ENCODE measurements at places on chromosomes 12 and 14.

DNA sequence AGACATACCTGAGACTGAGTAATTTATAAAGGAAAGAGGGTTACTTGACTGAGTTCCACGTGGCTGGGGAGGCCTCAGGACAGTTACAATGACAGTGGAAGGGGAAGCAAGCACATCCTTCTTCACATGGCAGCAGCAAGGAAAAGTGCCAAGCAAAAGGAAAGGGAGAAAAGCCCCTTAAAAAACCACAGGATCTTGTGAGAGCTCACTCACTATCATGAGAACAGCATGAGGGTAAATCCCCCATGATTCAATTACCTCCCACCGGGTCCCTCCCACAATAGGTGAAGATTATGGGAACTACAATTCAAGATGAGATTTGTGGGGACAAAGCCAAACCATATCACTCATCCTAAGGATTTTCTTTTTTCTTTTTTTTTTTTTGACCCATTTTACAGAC, 177.8 kb upstream of the EEA1 start:
- DNase-seq = no peak

GRCh38 chr14:100738269-100738691, 11.6 kb downstream of the DLK1 start:
- no peak for DNase-seq

DNA sequence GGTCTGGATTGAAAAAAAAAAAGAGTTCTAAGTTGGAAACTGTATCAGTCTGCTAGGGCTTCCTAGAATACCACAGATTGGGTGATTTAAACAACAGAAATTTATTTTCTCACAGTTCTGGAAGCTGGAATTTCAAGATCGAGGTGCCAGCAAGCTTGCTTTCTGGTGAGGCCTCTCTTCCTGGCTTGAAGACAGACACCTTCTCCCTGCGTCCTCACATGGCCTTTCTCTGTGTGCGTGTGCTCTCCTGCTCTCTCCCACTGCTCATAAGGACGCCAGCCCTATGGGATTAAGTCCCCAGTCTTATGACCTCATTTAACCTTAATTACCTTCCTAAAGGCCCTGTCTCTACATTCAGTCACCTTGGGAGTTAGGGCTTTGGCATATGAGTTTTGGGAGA, 215.5 kb downstream of the PIK3C2G start:
- no peak for DNase-seq

- no peak for DNase-seq
These were observed 297.0 kb downstream of the FUT8 start for GRCh38 chr14:65709576-65709975.

DNA sequence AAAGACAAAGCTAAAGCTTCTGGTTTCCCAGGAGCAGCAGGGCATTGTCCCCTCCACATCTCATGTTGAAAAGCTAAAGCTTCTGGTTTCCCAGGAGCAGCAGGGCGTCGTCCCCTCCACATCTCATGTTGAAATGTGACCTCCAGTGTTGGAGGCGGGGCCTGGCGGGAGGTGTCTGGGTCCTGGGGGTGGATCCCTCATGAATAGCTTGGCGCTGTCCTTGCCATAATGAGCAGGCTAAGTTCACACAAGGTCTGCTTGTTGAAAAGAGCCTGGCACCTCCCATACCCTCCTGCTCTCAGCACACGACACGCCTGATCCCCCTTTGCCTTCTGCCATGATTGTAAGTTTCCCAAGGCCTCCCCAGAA, 123.7 kb downstream of the PIWIL1 start:
- DNase-seq = peak; percentile 8

DNA sequence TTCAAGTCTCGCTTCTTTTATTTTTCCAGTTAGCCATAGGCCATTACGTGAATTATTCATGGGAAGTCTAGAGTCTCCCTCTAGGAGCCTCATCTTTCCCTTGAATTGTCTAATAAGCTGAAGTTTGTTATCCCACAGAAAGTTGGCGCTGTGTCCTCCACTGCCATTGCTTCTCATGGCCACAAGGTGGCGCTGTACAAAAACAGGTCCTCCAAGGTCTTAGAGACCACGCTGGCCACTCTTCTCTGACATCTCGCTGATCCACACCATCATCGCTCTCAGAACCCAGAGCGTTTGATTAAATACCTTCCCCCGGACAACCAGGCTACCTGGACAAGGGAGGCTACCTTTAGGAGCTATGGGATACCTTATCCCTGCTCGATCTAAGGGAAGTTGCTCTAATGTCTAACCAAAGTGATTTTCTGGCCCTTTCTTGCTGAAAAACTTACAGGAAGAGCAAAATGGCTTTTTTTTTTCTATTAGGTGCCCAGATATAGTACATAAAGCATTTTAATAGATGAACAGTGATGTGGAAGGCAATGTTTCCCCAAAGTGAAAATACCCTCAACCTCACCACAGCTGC, 110.0 kb downstream of the CCDC60 start:
- no peak for DNase-seq

DNA sequence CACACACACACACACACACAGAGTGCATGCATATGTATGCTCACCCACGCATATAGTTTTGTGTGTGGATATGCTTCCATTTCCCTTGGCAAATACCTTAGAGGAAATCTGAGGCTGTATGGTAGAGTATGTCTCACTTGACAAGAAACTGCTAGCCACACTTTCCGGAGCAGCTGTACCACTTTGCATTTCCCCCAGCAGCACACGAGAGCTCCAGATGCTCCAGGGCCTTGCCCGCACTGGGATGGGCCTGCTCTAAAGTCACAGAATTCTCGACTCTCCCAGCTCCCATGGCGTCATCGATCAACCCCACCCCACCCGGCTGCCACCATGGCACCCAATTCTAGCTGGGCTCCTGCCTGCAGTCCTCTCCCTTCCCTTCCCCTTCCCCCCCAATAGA, 21.9 kb downstream of the CLMN start:
- no peak for DNase-seq

GRCh38 chr14:75909630-75910029, 72.2 kb downstream of the TGFB3 start:
- DNase-seq = no peak

- DNase-seq = no peak
These were observed 6.2 kb upstream of the DHRS2 start for GRCh38 chr14:23629832-23630396.

DNA sequence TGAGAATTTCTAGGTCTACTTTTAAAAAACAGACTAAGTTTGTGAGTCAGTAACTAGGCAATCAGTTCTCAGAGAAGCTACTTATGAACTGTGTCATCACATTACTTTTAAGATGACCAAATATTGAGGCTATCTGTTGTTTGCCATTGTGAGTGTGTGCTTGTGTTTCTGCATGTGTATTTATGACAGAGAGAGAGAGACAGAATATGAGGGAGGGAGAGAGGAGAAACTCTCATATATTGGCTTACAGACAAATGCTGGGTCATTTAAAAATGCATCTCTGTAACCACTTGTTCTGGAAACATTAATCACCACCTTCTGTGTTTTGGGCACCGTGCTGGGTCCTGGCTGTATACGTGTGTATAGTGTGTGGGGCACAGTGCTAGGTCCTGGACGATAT, 161.5 kb upstream of the FRMD6 start:
- DNase-seq = no peak

- no peak for DNase-seq
These were observed 71.6 kb downstream of the FGD4 start for GRCh38 chr12:32470936-32471470.

GRCh38 chr12:29008786-29009185, 140.3 kb upstream of the FAR2 start:
- DNase-seq = no peak

- DNase-seq = peak; percentile 71
These were observed 41.0 kb downstream of the BDKRB1 start for GRCh38 chr14:96297000-96297399.

DNA sequence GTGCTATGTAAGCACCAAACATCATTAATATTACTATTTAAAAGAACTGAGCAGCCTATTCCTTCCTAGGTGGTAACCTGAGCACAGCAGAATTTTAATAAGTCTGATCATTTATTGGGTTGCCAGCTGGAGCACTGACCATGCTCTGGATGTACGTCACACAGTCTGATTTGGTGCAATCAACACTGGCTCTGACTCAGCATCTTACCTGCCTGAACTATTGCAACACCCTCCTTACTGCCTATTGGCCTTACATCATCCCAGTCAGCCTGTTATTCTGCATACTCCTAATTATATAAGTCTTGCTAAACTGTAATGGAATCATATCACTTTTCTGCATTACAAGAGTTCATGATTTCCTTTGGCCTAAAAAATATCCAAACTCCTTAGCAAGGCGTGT, 149.7 kb downstream of the PTPRO start:
- no peak for DNase-seq

GRCh38 chr14:96978525-96979272, 181.5 kb downstream of the VRK1 start:
- peak; percentile 98 for DNase-seq

DNA sequence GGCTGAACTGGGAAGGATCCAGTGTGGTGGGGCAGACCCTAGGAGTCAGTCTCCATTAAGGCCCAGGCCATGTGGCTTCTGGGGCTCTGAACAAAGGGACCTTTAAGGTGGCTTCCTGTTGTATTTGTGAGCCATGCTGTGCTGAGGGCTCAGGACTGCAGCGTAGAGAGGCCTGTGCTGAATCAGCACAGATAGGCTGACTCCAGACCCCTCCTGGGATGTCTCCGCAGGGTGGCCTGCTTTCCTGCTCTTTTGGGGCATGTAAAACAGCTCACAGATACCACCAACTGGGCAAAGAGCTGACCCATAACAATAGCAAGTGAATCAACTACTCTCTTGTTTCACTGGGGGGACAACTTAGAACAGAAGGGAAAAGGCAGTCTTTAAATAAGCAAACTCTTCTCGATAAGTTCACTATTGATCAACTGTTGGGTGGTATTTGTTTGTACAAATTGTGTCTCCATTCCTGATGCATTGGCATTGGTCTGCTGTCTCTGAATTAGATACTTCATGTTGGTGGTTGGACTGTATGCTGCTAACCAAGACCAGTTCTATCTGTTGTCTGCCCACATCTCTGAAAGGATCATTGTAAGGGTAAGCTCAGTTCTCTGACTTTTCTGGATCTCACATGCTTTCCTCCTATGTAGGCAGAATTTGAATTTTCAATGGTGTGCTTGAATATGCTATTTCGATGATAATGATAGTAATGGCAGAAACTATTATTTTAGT, 71.8 kb downstream of the MYRFL start:
- DNase-seq = no peak

GRCh38 chr12:65823513-65824375, 539 bp upstream of the HMGA2 start:
- DNase-seq = no peak

DNA sequence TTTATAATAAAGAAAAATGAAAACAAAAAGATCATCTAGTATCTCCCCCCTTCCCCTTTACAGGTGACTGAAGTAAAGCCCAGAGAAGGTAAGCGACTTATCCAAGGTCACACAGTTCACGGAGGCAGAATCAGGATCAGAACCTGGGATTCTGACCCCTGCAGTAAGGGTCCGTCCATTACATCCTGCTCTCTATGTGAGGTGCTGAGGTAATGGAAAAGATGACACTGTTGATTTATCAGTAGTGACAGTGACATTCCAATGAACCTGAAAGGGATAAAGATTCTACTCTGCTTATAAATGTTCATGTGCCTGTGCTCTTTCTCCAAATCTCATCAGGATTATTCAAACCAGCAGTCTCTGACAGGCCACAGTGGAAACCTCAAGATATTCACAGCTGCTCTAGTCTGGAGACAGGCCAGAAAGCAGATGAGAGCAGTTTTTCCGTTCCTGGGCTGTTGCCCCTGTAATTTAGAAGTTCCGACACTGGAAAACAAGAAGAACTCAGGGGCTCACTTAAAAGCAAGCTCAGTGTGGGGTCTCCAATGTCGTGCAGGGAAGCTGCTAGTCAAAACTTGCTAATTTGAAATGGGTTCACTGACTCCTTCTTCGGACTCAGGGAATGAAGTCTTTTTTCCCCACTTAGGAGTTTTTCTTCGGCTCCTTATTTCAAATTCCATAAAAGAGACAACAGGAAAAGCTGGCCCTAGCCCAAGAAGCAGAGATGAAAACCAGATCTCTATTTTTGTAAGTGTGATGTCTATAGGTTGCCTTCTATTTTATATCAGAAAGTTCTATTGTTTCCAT, 131.8 kb upstream of the EEA1 start:
- peak; percentile 73 for DNase-seq

- no peak for DNase-seq
These were observed 467 bp upstream of the JAG2 start for GRCh38 chr14:105168979-105169507.

- no peak for DNase-seq
These were observed 808.1 kb upstream of the USP15 start for GRCh38 chr12:61452076-61452475.

DNA sequence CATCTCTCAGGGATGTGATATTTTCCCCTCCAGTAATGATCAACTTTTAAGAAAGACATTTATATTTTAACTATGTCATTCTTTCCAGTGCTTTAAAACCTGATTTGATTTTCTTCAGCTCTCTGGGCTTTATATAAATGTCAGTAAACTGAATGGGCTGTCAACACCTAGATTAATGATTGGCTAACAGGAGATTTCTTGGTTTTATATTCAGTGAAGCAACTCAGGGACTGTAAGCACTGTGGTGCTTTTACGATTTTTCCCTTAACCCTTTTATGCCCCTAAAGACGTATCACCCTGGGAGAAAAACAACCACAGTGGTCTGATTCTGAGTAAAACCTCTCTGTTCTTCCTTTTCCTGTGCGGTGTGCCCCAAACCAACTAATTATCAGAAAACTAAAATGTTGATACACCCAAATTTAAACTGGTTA, 38.0 kb downstream of the PTGER2 start:
- DNase-seq = no peak

- no peak for DNase-seq
These were observed 3.0 kb downstream of the PLEKHH1 start for GRCh38 chr14:67536087-67536486.

- no peak for DNase-seq
These were observed 87.7 kb upstream of the PWP1 start for GRCh38 chr12:107597695-107598410.

DNA sequence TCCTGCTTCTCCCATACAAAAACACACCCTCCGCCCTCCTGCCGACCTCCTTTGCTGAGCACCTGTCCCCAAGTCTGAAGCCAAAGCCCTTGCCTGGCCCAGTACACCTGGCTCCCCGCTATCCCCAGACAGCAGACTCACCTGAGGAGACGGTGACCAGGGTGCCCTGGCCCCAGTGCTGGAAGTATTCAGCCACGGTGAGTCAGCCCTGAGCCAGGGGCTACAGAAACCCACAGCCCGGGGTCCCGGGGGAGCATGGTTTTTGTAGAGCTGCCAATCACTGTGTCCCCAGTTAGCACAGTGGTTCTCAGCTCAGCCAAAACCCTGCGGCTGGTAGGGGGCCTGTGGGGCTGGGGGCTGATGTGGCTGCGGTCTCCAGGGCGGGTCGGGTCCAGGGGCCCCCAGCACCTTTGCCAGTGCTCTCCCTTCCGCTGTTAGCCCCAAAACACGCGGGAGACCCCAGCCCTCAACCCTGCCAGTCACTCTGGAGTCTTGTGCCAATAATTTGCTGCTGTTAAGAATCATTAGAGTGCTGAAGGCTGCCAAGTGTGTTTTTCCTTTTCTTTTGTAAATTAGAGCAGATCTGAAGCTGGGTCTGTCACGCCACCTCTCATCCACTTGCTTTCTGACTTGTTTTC, 339.0 kb downstream of the TMEM121 start:
- peak; percentile 82 for DNase-seq

GRCh38 chr14:49017447-49017846, 568.7 kb downstream of the RPS29 start:
- DNase-seq = no peak

GRCh38 chr12:115871714-115872113, 405.8 kb downstream of the MED13L start:
- DNase-seq = peak; percentile 92
